ENCODE measurements at places on chromosomes 2 and 18.

DNA sequence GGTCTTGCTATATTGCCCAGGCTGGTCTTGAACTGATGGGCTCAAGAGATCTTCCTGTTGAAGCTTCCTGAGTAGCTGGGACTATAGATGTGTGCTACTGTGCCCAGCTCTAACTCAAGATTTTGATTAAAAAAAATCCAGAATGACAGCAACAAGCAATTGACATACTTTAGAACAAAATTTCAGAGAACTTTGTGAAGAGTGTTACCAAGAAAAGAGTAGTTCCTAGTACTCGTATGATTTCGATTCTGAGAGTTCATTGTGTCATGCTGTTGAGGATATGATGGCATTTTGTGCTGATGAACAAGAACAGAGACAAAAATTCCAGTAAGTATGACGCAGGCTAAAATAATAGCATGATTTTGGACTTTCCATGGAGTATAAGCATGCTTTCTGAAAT lies 90.2 kb upstream of the TWSG1 start:
- no peak for DNase-seq

DNA sequence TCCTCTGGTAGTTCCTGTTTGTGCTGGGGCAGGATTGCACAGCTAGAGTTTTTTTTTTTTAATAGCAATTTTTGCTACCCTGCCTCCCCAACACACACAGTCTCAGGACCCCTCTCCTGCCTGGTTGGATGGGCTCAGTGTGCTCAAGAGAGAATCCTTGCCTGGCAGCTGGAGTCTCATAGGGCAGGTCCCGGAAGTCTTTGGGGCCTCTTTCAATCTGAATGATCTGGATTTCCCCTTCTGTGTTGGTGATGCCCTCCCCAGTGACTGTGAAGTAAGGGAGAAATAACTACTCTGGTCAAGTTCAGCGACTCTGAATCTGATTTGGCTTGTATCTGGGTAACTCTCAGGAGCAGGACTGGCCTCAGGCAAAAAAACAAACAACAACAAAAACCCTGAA lies 220.6 kb upstream of the LRRTM1 start:
- no peak for DNase-seq

DNA sequence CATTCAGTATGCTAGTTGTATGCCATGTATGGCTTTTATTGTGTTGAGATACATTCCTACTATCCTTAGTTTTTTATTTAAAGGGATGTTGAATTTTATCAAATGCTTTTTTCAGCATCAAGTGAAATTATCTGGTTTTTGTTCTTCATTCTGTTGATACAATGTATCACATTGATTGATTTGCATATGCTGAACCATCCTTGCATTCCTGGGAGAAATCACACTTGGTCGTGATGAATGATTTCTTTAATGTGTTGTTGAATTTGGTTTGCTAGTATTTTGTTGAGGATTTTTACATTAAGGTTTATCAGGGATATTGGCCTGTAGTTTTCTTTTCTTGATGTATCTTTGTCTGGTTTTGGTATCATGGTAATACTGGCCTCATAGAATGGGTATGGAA lies 49.7 kb downstream of the CD28 start:
- no peak for DNase-seq

- no peak for DNase-seq
Measured at GRCh38 chr2:133790711-133791110, 222.4 kb upstream of the NCKAP5 start.

GRCh38 chr2:53018825-53019425 lies 748.7 kb upstream of the CHAC2 start:
- no peak for DNase-seq

DNA sequence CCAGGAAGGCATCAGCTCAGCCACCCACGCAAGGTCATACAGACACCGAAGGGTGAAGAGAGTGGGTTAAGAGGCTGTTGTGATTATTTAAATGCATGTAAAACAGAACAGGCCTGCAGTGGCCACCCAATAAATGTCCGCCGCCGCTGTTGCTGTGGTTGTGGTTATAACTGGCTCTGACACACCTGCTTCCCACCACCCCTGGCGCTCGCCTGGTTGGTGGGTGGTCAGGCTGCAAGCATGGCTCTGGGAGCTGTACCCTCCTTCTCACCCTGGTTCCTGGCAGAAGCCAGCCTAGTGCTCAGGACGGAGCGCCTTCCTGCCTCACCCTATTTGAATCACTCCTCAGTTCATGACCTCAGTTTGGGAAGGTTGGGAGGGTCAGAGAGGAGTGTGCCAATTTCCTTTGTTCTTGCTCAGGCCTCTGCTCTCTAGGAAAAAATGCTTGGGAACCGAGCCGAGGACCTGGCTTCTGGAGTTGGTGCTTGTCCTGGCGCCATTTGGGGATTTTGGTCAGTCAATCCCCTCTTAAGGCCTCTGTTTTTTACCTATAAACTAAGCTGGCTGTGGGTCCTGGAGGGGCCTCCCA lies 5.3 kb upstream of the CRYBA2 start:
- no peak for DNase-seq

- no peak for DNase-seq
Measured at GRCh38 chr2:120463527-120463926, 117.6 kb downstream of the INHBB start.

GRCh38 chr2:12032398-12032797 lies 286.0 kb downstream of the LPIN1 start:
- no peak for DNase-seq

DNA sequence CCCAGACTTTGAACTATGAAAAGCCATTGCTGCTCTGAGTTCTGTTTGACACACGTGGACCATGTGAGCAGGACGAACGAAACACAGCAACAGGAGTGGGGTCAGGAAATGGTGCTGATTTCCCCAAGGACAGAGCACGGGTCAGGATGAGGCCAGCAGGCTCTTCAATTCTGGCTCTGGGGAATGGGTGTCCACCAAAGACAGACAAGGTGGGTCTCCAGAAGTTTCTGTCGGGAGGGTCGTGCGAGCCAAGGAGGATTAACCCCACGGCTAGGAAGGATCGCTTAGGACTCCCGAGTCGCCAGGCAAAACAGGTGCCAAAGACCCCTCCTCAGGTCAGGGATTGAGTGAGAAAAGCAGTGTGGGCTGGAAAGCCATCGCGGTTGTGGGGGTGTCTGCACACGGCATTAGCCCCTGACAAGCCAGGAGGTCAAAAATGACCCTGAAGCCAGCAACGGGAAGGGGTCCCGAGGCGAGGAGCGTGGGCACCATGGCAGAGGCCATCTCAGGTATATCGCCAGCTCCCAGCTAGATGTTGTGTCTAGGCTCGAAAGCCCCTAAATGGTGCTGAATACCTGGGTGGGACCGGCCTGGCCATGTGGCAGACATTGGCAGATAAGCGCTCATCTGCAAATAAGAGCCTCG lies 213.9 kb upstream of the SALL3 start:
- DNase-seq: no peak

- no peak for DNase-seq
Measured at GRCh38 chr18:62566199-62566598, 43.4 kb downstream of the ZCCHC2 start.

DNA sequence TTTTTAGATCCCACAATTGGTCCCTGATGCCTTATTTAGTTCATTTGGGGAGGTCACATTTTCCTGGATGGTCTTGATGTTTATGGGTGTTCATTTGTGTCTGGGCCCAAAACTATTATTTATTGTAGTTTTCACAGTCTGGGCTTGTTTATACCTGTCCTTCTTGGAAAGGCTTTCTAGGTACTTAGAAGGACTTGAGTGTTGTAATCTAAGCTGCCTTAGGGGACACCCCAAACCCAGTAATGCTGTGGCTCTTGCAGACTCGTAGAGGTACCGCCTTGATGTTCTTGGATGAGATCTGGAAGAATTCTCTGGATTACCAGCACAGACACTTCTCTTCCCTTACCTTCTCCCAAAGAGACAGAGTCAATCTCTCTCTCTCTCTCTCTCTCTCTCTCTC lies 25.0 kb upstream of the ITSN2 start:
- DNase-seq: no peak

DNA sequence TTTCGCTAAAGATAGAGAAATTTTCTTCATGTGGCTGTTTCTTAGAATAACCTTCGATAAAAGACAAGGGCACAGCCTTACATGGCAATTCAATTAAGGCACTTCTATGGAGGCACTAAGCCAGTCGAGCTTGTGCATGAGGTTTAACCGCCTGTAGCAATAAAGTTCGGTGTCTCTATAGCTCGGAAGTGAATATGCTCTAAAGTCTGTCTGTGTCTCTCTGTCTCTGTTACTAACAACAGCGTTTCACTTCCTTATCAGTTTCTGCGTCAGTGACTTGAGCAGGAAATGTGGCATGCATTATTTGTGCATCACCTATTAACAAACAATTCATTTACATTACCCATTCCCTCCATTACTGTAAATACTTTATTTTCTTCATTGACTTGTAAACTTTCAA lies 365.1 kb upstream of the NETO1 start:
- DNase-seq: no peak

DNA sequence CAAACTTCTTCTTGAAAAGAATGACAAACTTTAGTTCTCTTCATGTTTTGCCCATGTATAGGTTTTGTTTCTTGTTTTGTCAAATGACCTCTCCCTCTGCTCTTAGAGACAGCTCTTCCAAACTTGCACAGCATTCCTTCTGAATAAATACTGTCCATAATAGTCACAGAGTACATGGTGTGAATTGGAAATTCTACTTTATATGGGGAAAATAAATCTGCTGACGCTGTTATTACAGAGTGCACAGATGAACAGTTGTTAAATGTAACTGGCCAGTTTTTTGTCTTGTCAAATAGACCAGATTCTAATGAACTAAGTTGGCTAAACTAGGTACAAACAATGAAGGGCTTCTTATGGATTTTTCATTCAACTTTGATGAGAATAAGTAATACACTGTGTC lies 115.8 kb upstream of the DTNA start:
- no peak for DNase-seq

GRCh38 chr2:27962006-27962405 lies 71.5 kb downstream of the BABAM2 start:
- no peak for DNase-seq

DNA sequence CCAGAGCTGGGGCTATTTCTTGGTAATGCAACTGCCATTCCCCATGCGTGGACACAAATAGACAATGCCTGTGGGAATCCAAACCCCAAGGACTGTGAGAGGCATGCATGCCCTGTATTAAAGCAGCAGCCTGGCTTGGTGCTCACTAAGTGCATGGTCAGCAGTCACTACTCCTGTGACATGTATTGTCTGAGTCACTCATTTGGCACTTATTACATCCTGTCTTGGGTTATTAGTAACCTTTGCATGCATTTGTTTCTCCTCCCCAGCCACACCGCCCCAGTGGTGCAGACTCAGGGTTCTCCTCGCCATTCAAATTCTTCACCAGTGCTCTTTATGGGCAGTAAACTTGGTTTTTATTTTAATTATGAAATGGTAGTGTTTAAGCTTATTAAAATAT lies 30.2 kb downstream of the PRKCE start:
- DNase-seq: no peak

DNA sequence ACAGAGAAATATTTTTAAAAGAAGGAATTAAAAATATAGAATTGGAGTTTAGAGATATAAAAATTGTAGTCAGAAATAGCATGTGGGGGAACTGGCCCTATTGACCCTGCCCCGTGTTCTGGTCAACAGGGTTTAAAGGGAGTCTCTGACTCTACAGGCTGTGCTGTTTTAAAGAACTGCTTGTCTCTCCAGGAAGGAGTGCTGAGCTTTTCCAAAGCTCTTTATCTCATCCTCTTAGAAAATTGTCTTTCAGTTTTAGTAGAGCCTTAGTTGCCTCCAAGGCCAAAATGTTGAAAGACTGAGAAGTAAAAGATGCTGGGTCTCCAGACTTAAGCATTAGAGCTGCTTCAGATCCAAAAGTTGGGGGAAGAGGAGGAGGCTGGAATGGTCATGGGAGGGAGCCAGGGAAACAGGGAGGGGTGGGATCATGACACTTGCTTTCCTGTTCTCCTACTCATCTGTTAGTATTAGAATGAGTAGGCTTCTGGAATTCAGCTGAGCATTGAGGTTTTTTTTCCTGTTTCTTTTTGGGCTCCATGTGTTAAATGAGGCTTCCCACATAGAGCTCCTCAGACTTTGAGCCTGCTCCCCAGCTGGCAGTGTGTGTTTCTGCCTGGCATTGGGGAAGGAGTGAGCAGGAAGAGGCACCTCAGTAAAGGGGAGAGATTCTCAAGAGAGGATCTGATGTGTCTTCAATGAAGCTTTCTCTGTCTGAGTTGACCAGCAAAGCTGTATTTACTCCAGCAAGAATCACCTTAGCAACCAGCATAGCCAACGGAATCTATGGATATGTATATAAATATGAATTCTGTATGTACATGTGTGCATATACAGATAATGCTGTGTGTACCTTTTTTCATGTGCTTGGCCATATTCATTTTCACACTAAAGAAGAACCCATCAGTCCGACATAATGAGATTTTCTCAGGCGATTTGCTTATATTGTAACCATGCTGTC lies 186.8 kb upstream of the FBXO11 start:
- no peak for DNase-seq

- no peak for DNase-seq
Measured at GRCh38 chr18:55421615-55422419, 166.2 kb downstream of the TCF4 start.

DNA sequence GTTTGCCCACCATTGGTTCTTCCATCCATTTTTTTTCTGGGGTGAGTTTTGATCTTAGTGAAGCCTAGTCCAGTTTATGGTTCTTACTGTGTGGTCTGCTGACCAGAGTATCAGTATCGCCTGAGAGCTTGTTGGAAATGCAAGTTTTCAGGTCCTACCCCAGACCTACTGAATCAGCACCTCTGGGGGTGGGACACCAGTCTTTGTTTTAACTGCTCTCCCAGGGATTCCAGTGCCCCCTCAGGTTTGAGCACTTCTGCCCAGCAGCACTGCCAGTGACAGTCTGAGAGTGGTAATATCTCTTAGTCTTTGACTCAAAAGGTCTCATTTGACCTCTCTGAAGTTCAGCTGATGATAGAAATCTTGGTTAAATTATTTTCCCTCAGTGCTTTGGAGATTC lies 269.3 kb downstream of the ALPK2 start:
- DNase-seq: no peak

- no peak for DNase-seq
Measured at GRCh38 chr2:122019724-122020123, 264.3 kb downstream of the TSN start.

DNA sequence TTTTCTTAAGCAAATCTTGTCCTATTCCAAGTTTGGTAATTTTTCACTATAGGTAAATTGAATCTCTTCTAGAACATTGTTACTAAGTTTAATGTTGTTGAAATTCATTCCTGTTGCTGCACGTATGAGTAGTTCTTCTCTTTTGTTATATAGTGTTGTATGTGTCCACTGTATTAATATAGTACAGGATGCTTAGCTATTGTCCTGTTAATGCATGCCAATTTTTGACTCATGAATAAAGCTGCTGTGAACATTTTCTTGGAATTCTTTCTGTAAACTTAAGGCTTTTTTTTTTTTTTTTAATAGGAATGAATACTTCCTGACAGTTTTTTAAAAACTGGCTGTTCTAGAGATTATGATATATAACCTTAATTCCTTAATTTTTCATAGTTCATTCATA lies 326.9 kb downstream of the SLC4A3 start:
- DNase-seq: no peak

- DNase-seq: no peak
Measured at GRCh38 chr2:15271941-15272542, 289.1 kb downstream of the NBAS start.

GRCh38 chr18:47412924-47413323 lies 161.5 kb upstream of the SKOR2 start:
- no peak for DNase-seq
